Vagina (tissue), 2 donors: ENCODE measurements at places on chromosomes 13 and 19.

- DNase-seq: no peak
Observed at GRCh38 chr19:55206664-55207500, 2.4 kb downstream of the PTPRH start.

DNA sequence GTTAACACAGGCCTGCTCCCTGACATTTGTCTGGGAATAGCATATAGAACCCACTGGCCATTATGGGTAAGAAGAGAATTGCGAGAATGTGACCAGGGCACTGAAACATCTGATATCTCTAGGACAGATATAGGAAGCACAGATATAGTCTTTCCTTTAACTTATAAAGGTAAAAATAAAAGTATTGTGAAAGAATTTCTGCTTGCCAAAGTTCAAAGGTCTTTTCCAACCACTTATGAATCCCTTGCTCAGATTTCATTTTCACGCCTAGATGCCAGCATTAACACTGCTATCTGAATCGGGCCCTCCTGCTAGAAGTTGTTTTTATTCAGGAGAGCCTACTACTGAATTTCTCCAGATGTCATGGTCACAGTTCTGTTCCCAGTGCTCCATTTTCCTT lies 27.7 kb downstream of the BBC3 start:
- no peak for DNase-seq

GRCh38 chr13:108322206-108322824 lies 52.8 kb downstream of the TNFSF13B start:
- DNase-seq: no peak

DNA sequence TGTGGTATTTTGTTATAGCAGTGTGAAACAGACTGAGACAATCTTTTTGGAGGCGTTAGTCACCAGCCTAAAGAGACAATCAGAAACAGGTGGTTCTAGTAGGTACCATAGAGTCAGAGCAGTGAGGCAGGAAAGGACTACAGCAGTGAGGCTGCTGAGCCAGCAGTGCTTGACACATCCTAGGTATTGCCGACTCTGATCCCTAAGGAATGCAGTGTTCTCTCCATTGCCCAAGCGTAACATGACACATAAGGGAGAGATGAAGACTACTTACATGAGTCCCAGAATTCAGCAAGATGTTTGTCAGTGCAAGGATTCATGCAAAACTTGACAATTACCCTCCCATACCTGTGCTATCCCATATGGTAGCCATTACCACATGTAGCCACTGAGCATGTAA lies 62.4 kb upstream of the XPO4 start:
- no peak for DNase-seq

DNA sequence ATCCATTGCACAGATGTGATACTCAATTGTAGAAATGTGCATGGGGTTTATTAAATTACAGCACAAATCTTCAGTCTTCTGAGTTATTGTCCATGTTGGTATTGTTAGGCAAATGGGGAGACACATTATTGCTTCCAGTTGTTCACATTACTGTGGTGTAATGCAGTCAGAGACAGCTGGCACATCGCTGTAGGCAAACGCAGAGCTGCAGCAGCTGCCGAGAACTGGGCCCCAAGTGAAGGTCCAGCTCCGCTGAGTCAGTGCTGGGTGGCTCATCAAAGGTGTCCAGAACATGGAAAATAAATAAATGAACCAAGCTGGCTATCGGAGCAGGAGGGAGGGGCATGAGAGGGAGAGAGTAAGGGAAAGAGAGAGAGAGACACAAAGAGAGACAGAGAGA lies 299.1 kb upstream of the OBI1 start:
- DNase-seq: no peak

- no peak for DNase-seq
Observed at GRCh38 chr13:46799139-46799538, 2.2 kb upstream of the ESD start.

- DNase-seq: no peak
Observed at GRCh38 chr13:28339419-28339818, 155.5 kb downstream of the FLT1 start.
